ENCODE measurements at places on chromosomes 2 and 18.
A peak's percentile ranks its signal among the peaks of the same experiment; 100 is the strongest.

- DNase-seq = peak; percentile 55
Observed at GRCh38 chr2:120735746-120736170, at the start of gene GLI2. Gene GLI2 (plus strand): TSS chr2:120735868. CDS start chr2:120797321, 61,453 bp downstream.

DNA sequence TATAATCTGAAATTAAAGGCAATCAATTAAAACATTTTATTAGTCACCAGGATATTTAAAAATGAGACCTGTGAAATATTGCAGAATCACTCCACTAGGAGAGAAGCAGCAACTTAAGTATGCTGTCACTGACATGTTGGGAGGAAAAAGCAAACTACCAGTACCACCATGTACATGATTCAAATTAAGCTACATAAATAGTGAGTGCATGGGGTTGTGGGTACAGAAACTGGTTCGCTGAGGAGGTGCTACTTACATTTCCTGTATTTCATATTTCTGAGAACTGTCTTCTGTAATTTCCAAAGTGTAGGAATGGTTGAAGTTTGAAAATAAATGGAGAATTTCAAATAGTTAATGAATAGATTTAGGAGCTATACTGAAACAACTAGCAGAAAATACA, 7.9 kb upstream of the NR4A2 start:
- DNase-seq = peak; percentile 40

- no peak for DNase-seq
Observed at GRCh38 chr2:17780546-17780945, 26.6 kb downstream of the GEN1 start.

DNA sequence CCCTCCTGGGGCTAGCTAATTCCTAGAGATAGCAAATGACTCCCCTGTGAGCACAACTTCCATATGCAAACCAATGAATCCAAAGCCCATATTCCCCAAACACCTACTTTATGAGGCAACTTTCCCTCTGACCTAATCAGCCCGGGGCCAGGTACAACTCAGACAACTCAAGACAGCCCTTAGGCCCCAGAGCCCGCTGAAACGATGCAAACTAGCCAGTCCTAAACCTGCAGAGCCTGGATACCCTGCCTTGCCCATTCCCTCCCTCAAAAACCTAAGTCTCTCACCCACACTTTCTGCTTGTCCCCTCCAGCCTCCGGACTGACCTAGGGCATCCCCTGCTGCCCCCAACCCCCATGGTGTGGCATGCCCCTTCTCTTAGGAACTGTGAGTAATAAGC, 142.8 kb downstream of the ACTR3 start:
- DNase-seq = no peak

All from suppressor macrophage treated with lipopolysaccharide for 1 hour (primary cell).